ENCODE measurements at places on chromosomes 5 and 9. TPM values are rescaled to one million over a fixed set of nuclear protein-coding genes. Genes with fewer than 3 reads are reported as not detected.
A peak's percentile ranks its signal among the peaks of the same experiment; 100 is the strongest.

GRCh38 chr9:115444959-115445358, 327.0 kb upstream of the TNC start:
- DNase-seq, result no peak

- no peak for DNase-seq
Observed at GRCh38 chr5:160348080-160348479, 22.3 kb downstream of the C1QTNF2 start.

DNA sequence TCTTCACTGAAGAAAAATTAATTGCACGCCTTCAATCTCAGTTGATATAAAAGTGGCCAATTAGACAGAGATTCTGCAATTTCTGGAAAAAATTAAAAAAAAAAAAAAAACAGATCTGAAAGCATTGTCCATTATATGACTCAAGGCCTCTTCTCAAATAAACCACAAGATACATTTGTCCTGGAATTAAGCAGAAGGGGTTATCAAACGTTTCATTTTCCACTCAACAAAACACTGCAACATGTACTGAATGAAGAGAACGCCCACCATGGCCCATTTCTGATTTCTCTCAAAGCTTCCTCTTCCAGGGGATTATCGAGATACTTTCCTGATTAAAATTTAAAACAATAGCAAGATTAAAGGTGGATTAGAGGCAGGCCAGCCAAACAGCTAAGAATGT, 5.8 kb upstream of the PAPPA start:
- DNase-seq, result no peak

DNA sequence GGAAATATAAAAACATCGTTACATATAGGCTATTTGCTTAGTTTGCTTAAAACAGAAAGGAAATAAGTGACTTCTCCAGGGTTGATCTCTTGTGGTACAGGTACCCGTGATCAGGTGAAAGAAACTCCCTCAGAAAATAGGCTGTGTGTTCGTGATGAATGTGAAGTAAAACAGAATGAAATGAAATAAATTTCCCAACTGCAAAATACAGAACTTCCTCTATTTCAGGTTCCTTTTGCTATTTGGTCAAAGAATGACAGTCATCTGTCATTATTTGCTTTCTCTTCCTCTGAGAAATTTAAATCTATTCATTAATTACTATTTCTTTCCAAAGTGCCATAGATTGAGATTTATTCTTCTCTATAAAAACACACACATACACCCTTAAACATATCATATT, 408.1 kb downstream of the FAM170A start:
- no peak for DNase-seq

- peak; percentile 60 for DNase-seq
Observed at GRCh38 chr9:13033959-13034693, 245.4 kb downstream of the MPDZ start.

- DNase-seq, result peak; percentile 99
Observed at GRCh38 chr5:111680737-111681413, 76.1 kb downstream of the NREP start.

GRCh38 chr9:94872891-94873511, 146.5 kb downstream of the AOPEP start:
- DNase-seq, result peak; percentile 77

GRCh38 chr9:75997206-75997605, 106.7 kb downstream of the PCSK5 start:
- no peak for DNase-seq

- no peak for DNase-seq
Observed at GRCh38 chr5:14039576-14039975, 95.1 kb upstream of the DNAH5 start.

DNA sequence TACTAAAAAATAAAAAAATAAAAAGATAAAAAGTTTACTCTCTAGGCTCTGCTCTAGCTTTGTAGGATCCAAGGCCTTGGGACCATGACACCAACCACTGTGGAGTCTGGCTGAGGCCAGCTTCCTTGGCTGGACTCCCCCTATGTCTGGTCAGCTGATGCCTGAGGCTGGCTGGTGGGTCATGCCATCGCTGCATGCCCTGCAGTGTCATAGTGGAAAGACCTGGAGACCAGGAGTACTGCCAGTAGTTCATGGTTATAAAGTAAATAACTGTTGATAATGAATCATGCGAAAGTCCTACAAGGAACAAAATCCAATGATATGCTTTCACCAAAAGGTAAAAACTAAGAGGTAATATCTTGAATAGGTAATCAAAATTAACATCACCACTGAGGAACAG, 43.2 kb downstream of the GARNL3 start:
- no peak for DNase-seq

DNA sequence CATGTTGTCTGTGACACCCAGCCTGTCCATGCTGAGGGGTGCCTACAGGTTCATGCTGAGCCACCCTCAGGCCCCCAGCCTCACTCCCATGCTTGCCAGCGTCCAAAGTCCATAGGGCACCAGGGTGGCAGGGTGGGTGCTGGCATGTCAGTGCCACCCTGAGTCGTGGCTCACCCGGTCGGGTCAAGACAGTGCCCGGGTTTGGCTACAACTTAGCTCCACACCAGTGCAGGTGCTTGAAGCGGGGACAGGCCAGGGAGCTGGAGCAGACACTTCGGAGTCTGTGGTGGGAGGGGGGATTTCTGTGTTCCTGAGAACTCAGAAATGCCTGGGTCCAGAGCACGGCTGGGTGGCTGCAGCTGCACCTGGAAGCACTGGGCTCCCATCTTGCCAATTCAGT, 579.2 kb upstream of the FAM174A start:
- no peak for DNase-seq

GRCh38 chr5:2388571-2388970, 362.9 kb downstream of the IRX2 start:
- DNase-seq, result no peak

DNA sequence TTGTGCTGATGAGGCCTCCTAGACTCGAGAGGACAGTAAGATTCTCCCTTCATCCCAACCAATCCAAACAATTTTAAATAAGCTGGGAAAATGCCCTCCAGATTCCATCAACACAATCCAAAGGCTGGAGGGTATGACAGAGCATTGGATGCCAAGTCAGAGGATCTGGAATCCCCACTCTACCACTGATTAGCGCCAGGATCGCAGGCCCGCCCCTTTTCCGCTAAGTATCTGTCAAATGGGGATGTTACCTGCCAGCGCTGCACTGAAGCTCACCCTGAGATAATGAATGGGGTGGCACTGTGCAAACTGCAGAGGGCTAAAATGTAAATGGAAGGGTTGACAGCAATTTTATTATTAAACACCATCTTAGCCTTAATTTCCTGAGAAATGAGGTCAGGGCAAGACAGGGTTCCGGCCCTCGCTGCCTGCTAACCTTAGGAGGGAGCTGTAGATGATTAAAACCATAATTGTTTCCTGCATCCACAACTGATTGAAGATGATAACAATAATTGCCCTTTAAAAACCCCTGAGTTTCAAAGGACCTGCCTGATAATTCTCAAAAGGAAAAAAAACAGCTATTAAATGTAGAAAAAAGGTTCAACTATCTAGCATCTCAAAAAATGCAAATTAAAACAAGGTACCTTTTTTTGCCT, 31.6 kb upstream of the GABBR2 start:
- DNase-seq, result no peak

- peak; percentile 51 for DNase-seq
Observed at GRCh38 chr9:72022841-72023240, 37.6 kb downstream of the C9orf57 start.

GRCh38 chr9:7223981-7224380, 466.2 kb downstream of the KDM4C start:
- no peak for DNase-seq

- no peak for DNase-seq
Observed at GRCh38 chr5:127936439-127936972, 147.1 kb upstream of the SLC12A2 start.

DNA sequence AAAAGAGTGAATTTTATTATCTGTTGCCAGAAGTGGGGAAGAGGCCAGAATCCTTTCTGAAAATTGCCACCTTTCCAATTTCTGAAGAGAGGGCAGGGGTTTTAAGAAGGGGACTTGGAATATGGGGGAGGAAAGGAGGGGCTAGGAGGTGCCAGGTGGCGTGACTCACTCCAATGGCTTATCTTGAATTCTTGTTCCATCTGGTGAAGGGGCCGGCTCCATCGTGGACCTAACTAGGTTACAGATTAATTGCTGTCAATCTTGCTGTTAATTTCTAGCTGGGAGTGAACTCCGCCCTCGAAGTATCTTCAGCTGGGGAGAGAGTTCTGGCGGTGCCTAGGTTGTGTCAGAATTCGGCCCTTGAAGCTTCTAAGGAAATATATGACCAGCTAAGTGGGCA, 138.7 kb downstream of the YTHDC2 start:
- DNase-seq, result no peak

- DNase-seq, result no peak
Observed at GRCh38 chr5:91164424-91164823, 218.7 kb downstream of the ARRDC3 start.

GRCh38 chr9:129854588-129855110, 19.4 kb downstream of the USP20 start:
- no peak for DNase-seq

GRCh38 chr9:15219546-15219945, 87.5 kb downstream of the TTC39B start:
- no peak for DNase-seq

DNA sequence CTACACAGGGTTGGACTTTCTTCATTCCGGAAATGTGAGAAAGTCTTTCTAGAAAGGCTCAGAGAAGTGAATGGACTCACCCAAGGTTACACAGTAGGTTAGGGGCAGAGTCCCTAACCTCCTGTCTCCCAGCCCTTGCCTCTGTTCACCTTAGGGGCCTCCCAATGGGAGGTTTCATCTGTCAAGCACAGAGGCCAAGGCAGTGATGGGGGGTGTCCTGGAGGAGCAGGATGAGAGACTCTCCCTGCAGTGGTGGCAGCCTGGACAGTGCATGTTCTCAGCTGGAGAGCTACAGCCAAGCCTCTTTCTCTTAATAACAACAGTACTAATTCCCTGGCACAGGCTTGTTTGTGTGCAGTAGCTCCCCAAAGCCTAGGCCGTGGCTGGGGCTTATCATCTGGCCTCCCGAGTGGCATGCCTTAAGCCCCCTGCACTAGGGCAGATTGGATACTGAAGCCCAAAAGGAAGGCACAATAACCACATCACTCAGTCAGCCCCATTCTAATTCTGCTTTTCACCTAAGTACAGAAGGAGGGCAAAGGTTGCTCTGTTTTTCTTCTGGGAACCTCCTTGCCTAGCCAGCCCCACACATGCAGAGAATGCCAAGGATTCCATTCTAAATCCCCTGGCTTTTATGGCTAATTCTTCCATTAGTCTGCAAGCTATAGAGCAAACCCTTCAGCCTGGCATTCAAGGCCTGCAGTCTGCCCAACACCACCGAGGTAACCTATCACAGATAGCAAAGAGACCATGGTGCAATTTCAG, 50.2 kb upstream of the XPA start:
- peak; percentile 62 for DNase-seq

GRCh38 chr5:180313677-180314505, 22.0 kb upstream of the MAPK9 start:
- DNase-seq, result peak; percentile 54

DNA sequence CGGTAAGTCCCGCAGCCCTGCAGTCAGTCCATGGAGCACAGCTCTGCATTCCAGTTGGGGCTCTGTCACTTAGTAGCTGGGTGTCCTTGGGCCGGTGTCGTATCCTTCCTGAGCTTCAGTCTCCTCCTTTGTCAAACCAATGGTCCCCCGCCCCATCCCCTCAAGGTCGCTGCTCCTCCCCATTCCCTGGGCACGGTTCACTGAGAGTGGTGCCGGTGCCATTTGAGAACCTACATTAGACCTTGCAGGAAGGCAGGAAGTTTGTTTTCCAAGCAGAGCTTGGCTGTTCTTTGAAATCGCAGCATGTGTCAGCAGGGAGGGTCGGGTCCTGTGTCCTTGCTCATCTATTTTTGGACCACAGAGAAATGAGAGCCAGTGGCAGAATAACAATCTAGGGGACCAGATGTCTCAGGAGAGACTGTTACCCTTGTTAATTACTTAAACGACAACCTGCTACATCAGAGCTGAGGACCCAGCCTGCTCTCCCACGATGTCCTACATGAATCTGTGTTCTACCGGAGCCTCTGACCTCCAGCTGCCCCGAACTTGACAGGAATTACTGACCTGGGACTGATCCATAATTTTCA, 21.7 kb upstream of the BARHL1 start:
- DNase-seq, result no peak

DNA sequence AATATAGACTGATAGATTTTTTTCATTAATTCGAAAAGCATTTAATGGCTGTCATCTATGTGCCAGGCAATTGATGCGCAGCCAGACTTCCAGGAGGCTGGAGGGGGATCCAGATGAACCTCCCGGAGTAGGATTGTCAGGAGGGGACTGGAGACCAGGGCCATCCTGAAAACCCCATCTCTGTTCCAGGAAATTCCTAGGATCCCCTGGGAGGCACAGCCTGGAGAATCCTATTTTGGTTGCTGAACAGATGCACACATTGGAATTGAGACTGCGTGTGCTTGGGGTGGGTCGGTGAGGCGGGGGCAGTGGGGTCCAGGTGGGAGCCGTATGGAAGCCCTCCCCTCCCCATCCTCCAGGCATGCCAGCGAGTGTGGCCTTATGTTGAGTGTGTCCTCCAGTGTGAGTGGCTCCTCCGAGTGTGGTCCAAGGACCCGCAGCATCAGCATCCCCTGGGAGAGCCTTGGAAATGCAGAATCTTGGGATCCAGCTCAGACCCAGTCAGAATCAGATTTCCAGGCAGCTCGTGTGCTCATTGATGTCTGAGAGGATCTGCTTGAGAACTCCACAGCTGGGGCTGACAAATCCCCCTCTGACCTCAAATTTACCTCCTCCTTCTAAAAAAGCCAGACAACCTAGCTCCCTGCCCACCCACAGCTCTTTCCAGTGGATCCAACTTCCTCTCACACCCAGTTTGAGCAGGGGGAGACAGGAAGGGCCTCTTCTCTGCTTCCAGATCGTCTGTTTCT, 38.7 kb downstream of the ROPN1L start:
- DNase-seq, result no peak

GRCh38 chr5:134136221-134136631, 21.7 kb downstream of the TCF7 start:
- DNase-seq, result no peak

DNA sequence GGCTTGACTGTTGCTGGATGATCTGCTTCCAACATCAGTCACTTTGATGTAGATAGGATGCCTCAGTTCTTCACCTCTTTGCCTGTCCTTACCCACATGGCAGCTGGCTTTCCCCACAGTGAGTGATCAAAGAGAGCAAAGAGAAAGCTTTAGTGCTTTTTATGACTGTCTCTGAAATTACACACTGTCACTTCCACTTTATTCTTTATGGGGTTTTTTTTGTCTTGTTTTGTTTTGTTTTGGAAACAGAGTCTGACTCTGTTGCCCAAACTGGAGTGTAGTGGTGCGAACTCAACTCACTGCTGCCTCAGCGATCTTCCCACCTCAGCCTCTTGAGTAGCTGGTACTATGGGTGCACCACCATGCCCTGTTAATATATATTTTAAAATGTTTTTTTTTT, 32.4 kb upstream of the C5orf24 start:
- no peak for DNase-seq

Gene ADAMTS6
- total RNA-seq, result 95.9 TPM

Gene STOML2
- total RNA-seq, result 169 TPM

Gene CNTNAP3B
- 0.97 TPM for total RNA-seq

Gene F12
- total RNA-seq, result 0.43 TPM

Gene CEL
- total RNA-seq, result under 0.01 TPM

Gene DDX4
- total RNA-seq, result not detected

Gene DMRT3
- total RNA-seq, result not detected

Gene SV2C
- not detected for total RNA-seq

Gene SERF1B
- total RNA-seq, result 10.4 TPM

Gene MYMK
- total RNA-seq, result not detected

Gene SEMA6A
- 2.2 TPM for total RNA-seq

Gene PTGR1
- total RNA-seq, result 116 TPM

Gene GFI1B
- total RNA-seq, result 0.32 TPM

Gene MATR3
- total RNA-seq, result 190 TPM

Gene LVRN
- total RNA-seq, result 0.64 TPM

Gene MSANTD3
- total RNA-seq, result 71.5 TPM

Gene PCDHGA4
- total RNA-seq, result 7.3 TPM

Gene CNTLN
- 11.3 TPM for total RNA-seq

Gene INSL4
- not detected for total RNA-seq

Gene PCDHA10
- under 0.01 TPM for total RNA-seq
